Activated CD4-positive, alpha-beta T cell treated with anti-CD3 and anti-CD28 coated beads, Interleukin-2, amount 10 ng/mL, durations not matched to agents 7 days and 5 days (primary cell): ENCODE measurements at places on chromosomes 7 and 10.

- H3K27ac ChIP-seq = no peak overlapping the region
- no peak for DNase-seq
- H3K36me3 ChIP-seq = no peaks in the 10 kb centered on the region
- H3K27me3 ChIP-seq = peaks cover 4% of the 10 kb centered on the region
- no peaks in the 10 kb centered on the region for H3K4me1 ChIP-seq
- no peak overlapping the region for H3K4me3 ChIP-seq
These were observed 44.9 kb upstream of the KCNMA1 start for GRCh38 chr10:77682393-77683087.

DNA sequence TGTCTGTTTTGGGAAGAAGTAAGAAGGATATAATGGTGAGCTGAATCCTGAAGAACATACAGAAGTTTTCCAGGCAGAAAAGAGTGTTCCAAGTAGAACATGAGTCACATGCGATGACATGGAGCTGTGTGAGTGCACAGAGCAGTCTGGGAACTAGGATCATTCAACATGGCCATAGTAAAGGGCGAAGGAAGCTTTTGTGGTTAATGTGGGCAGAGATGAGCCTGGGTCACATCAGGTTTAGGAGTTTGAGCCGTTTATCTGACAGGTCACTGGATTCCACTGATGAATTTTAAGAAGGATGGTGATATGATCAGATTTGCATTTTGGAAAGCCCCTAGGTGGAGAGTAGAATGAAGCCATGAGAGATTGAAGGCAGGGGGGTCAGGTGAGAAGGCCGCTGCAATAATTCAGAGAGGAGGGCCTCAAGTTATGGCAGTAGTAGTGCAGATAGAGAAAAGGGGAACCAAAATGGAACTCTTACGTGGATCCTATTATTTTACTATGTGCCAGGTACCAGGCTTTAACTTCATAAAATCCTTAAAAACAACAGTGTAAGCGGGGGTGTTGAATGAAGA is 171.3 kb downstream of the RNLS start:
- no peak overlapping the region for H3K4me3 ChIP-seq
- H3K36me3 ChIP-seq = no peaks in the 10 kb centered on the region
- no peak for DNase-seq
- peaks cover 2% of the 10 kb centered on the region for H3K4me1 ChIP-seq
- peaks cover 2% of the 10 kb centered on the region for H3K27me3 ChIP-seq
- H3K27ac ChIP-seq = no peak overlapping the region

DNA sequence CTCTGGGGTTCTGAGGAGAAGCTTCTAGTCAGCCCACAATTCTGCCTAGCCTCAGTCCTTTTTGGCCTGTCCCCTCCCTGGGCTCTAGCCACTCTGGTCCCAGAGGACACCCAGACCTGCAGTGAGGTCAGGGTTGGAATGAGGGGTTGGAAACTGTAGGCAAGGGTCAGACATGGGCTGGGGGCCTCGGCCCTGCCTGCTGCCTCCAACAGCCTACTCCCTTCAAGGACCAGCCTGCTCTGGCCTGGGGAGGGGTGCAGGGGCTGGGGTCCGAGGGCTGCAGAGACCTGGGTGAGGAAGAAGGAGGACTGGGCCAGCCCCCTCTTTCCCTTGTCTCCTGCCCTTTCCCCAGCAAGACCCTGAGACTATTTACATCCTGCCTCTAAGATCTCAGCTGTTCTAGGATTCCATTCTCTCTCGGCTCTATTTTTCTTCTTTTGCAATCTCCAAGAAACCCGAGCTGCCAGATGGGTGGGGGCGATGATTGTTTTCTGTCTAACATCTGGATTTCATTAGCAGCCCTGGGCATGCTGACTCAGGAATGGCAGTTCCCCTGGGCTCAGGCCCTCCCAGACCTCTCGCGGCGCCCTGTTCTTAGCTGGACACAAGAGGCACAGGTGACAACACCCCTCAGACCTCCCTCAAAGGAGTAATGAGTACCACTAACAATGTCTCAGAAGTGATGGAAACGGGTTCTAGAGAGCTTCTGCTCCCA is 23.1 kb downstream of the ZCCHC24 start:
- no peaks in the 10 kb centered on the region for H3K4me1 ChIP-seq
- no peaks in the 10 kb centered on the region for H3K36me3 ChIP-seq
- H3K27ac ChIP-seq = no peak overlapping the region
- no peak for DNase-seq

GRCh38 chr10:120657371-120657770 is 193.8 kb upstream of the WDR11 start:
- no peaks in the 10 kb centered on the region for H3K4me1 ChIP-seq
- DNase-seq = no peak
- no peak overlapping the region for H3K4me3 ChIP-seq
